ENCODE measurements at places on chromosomes 5 and 9.

GRCh38 chr5:160289356-160289651 is 23.1 kb downstream of the CCNJL start:
- DNase-seq = no peak

GRCh38 chr5:174793684-174794328 is 69.4 kb downstream of the MSX2 start:
- DNase-seq = no peak

GRCh38 chr9:131436376-131436775 is 42.5 kb downstream of the PRRC2B start:
- DNase-seq = no peak

DNA sequence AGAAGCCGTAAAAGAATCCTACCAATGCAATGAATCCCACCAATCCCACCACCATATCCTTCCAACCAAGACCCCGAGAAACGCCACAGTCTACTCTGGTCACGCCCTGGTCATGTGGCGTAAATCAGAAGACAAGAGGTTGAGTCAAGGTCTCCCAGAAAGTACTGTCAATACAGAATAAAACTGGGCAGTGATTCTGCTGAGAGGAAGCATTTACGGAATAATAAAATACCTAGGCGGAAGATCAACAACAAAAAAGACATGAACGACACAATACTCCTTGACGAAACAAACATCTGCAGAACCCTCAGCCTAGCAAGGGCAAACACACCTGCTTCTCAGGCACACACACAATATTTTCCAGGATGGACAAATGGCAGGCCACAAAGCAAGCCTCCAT is 62.8 kb downstream of the GOLM1 start:
- no peak for DNase-seq

GRCh38 chr5:10741661-10742060 is 19.4 kb downstream of the DAP start:
- DNase-seq = no peak

DNA sequence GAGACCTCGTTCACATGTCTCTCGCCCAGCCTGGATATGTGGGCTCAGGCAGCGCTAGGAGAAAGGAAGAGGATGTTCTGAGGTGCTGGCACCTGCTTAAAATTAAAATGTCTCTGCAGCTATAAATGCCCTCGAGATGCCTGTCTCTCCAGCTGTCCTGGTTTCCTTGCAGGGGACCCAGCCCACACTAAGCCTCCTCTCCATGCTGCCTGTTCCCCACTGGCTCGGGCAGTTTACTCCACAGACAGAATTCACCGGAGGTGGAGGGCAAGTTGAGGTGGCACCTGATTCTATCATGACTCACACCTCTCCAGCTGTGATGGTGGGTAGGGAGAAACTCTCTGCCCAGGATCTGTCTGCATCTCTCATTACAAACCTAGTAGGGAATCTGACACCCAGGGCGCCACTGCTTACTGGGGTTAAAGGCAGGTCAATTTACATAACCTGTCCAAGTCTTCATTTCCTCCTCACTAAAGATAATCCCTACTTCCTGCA is 420.9 kb downstream of the SPOCK1 start:
- DNase-seq = peak; percentile 68

DNA sequence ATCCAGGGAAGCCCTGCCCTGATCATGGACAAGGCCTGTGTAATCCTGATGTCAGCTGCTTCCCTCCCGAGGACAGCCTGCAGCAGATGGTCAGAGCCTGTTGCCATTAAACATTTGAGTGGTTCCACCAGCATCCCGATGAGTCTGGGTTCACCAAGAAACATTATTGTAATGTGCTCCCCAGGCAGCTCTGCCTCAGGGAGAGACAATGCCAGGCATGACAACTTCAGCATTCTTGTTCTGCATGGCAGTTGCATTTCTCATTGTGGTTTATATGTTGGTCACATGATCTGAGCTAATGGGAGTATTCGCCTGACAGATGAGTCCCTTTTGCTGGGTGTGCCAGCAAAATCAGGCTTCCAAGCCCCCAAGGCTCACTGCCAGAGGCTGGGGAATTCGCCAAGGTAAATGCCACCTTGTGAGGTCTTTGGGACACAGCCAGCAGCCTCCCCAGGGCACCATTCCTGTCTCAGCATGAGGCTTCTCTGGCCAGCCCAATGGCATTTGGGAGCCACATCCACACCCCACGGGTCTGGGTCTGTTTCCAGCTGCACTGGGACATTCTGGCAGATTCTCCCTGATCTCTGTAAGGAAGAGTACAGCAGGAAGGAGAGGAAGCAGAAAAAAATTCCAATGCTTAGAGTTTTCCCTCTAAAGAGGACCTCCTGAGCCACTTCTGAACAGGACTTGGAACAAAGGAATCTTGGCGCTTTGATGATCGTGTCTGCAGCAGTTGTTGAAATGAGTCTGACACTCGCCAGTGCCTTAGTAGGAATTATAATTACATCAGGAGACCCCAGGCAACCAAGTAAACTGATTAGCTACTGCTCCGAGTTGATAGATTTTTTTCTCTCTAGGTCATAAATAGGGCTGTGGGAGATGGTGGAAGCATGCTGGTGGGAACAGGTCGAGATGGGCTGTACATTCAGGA is 18.7 kb downstream of the KCNIP1 start:
- peak; percentile 96 for DNase-seq

DNA sequence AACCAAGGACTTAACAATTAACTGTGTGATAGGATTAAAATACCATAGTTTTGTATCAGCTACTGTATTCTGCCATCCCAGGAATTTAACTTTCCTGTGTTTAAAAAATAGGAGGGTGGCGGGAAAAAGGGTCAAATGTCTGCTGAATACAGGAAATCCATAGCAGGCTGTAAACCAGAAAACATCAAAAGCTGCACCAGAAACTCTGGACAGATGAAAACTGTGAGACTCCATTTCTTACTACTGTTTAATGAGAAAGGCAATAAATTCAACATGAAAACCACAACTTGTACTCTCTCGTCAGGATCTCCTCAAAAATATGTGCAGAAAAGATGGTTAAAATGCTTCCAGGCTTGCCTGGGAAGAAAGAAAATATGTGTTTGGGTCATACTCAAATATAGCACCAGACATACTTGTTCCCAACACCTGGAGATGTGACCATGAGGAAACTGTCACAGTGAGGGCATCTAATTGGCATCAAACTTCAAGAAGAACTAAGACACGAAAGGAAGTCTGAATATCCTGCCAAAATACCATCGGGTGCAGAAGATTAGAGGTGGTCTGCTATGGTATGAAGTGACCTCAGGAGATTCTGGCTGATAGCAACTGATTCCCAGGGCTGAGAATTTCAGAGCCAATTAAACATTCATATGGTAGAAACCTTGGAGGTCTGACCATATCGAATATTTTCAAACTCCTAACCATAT is 164.7 kb upstream of the TARS1 start:
- no peak for DNase-seq

- no peak for DNase-seq
Observed at GRCh38 chr5:172364773-172365172, 81.2 kb upstream of the UBTD2 start.

DNA sequence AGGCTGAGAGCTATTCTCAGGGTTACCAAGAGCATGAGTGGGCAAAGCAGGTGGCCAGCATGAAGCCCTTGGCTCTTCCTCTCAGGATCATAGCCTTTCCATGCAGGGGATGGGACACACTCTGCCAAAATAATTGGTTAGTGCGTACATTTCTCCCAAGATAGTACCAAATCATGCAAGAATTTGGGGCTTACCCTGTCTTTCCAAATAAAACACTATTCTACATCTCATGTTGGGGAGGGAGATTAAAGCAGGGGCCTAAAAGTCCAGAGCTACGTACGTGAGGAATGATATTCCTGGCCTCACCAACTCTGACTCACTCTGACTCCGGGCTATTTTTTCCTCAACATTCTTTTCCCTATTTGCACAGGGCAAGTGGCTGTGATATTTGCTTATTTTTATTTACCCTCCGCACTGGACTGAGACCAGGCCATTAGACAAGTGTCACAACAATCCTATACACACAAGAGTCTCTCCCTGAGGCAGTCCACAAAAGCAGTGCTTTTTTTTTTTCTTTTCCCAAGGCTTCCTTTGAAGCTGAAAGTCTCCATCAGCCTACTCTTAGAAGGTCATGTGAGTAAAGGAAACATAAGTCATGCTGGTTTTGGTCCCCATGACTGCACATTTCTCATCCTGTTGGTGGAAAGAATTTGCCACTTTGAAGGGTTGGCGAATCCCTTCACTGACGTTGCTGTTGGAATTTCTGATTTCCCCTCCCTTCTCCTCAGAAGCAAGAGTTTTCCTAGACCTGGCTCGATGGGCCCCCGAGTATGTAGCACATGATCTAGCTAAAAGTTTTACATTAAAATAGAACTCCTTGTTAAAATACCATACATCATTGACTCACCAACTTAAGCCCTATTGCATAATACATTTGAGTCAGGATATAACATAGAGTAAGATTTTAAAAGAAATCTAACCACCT is 40.0 kb downstream of the TMEM252 start:
- no peak for DNase-seq

DNA sequence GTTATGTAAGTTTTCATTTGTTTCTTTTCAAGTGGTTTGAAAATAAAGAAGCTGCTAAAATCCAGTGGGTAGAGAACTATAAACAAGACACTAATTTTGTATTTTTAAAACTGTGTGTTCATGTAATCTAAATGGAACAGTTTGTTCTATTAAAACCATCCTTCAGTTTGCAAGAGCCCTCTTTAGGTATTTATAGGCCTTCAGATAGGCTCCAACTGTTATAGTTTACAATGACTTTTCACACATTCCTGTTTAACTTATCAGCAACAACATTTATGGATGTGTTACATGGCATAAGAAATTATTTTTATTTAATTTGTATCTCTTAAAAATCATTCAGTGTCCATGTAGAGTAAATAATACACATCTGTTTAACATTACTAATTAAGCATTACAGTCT is 126.7 kb upstream of the SLCO6A1 start:
- DNase-seq = no peak

DNA sequence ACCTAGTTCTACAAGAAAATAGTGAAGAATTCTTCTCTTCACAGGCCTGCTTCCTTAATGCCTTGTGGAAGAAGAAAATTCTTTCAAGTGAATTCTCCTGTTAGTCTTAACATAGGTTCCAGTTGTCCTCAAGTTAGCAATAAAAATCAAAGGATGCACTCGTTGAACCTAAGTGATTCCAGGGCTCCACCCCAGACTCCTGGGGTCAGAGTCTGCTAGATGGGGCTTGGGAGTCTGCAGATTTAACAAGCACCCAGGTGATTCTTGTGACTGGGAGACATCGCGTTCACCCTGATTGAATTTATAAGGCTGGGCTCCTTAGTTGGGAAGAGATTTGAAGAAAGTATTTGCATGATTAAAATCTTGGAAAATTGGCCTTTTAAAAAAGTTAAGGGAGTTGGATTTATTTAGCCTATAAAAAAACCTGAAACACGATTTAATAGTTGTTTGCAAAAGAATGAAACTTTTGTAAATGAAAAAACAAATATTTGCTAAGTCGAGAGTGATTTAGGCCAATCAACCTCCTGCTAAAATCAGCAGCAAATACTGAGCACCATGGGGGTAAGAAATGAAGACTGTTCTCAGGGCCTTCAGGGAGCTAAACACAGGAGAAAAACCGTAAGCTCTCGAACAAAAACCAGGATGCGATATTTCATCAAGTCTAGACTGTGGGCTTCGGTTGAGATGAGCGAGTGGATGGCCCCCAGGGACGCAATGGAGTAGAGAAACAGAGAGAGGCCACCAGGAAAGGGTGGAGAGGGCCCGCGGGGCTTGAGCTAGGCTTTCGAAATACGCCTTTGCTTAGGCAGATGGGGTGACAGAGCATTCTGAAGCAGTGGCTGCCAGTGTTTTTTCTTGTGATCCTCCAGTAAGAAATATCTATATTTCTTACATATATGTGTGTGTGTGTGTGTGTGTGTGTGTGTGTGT is 86.9 kb upstream of the TTC23L start:
- no peak for DNase-seq

DNA sequence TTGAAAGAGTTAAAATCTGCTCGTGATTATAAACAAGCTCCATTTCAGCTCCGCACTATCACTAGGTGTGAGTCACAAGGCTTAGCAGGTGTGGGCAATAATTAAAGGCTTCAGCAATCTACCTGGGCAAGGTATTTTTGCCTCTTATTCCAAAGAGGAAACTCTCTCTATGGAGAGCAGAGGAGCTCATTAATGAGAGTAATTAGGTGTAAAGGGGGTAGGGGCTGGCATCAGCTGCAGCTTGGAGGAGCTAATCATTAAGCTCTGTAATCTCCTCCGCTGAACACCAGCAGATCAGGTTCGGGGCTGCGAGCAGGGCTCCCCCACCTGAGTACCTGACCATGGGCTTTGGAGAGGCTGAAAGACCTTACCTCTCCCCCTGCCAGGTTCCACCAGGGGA is 129.2 kb downstream of the CRB2 start:
- DNase-seq = no peak

GRCh38 chr5:173512637-173513435 is 103.6 kb downstream of the BOD1 start:
- no peak for DNase-seq

- DNase-seq = no peak
Observed at GRCh38 chr9:70814597-70814996, 306.8 kb downstream of the TRPM3 start.

DNA sequence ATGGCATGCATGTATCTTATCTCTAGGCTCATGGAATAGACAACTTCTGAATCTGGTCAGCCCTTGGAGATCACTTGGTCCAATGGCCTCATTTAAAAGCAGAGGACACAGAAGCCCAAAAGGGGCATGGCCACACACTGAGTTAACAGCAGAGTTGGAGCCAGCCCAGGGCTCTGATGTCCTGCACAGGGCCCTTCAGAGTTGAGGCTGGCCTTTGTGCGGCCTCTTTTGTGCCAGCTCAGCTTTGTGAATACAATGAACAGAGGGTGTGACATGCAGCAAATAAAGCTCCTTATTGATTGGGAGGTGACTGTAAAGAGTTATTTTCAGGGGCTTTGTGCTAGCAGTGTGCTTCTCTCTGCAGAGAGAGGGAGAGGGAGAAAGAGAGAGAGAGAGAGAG is 150.1 kb upstream of the STK32A start:
- no peak for DNase-seq

GRCh38 chr9:70409800-70410199 is 4.7 kb downstream of the KLF9 start:
- no peak for DNase-seq

Measured in kidney epithelial cell (primary cell).